ENCODE measurements at places on chromosomes 12 and 14.
A peak's percentile ranks its signal among the peaks of the same experiment; 100 is the strongest.

- DNase-seq, result no peak
Measured at GRCh38 chr12:81968421-81968820, 209.3 kb upstream of the PPFIA2 start.

DNA sequence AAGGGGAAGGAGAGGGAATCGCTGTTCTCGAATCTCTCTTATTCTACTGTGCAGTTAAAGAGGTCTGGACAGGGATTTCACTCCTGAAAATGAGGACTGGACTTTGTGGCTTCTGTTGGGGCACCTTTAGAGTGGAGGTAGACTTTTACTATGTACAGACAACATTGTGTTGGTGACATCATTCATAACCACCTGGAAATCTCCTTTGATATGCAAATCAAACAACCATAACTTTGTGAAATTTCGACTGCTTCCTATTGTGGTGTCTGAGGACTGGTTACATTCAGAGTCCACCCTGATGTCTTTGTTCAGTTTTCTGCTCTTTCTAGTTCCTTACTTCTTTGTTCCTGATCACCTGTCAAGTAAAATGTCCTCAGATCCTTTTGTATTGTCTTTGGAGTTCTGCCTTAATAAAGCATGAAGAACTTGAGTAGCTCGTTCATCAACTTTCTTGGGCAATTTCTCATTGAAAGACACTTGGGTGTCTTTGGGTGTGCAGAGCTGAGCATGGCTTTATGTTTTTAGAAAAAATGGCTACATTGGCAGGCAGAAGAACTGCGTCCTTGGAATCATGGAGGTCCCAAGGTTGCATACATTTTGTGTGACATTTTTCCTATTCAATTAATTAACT, 29.8 kb downstream of the LRRK2 start:
- no peak for DNase-seq

DNA sequence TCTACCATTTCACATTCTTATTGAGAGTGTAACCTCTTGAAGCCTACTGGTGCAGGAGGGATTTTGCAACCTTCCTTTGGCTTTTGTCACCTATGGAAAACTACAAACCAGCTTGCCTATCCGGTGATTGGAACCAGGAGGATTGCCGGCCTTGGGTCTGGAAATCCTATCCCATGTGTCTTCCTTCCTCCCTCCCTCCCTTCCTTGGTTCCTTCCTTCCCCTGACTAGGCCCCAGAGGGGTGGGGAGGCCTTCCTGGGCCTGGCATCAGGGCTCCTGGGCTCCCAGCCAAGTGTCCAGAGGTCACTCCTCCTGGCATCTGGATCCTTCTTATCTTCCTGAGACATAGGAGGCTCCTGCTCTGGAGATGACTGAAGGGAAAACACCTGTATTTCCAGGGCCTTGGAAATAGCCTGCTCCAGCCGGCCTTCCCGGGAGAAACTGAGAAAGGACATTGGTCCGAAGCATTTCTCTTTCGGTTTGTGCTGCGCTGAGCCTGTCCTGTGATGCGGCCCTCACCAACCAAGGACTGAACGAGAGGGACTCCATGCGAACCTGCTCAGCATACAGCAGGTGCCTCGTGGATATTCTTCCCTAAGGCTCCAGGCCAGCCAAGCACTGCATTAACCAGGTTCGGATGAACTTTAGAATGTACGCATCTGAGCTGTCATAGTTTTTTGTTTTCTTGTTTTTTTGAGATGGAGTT, 43.4 kb downstream of the PSMA6 start:
- no peak for DNase-seq

DNA sequence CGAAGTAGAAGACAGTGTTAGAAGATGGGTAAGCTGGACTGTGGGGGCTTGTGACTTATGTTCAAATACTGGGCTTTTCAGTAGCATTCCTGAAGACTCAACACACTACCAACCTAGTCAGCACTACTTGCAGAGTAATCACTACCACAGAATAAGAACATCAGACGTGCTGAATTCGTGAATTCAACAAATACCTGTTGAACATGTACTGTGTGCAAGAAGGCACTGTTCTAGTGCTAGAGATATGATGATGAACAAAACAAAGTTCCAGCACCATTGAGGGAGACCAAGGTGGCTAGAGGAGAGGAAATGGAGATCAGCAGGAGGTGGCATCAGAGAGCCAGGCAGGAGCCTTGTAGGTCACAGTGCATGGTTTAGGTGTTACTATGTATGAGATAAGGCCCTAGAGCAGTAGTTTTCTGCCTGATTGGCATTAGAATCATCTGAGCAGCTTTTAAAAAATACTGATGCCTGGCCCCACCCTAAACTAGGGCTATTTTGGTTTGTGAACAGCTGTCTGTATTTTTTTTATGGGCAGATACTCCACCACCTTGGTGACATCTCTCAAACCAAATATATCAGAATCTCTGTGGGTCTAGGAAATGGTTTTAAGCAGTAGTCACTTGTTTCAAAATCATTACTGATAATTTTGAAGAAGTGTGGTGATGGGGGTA, 26.8 kb downstream of the FERMT2 start:
- no peak for DNase-seq

DNA sequence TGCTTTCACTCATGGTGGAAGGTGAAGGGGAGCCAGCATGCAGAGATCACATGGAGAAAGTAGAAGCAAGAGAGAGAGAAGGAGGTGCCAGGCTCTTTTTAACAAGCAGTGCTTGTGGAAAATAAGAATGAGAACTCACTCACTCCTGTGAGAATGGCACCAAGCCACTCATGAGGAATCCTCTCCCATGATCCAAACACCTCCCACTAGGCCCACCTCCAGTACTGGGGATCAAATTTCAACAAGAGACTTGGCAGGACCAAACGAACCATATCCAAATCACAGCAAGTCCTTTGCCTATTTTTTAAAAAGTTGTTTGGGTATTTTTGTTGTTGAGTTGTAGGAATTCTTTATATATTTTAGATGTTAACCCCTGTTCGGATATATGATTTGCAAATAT, 245.9 kb upstream of the ARID2 start:
- DNase-seq, result peak; percentile 2

GRCh38 chr12:93380480-93381121, 2.9 kb downstream of the NUDT4 start:
- no peak for DNase-seq

GRCh38 chr12:21940549-21941505, at the start of gene ABCC9:
ABCC9 (minus strand) TSS chr12:21941426; CDS start chr12:21936674, 4,752 bp downstream.
- DNase-seq, result no peak

- DNase-seq, result no peak
Measured at GRCh38 chr12:108551535-108551934, 9.4 kb downstream of the SART3 start.

GRCh38 chr12:34402228-34402898, 380.1 kb downstream of the ALG10 start:
- DNase-seq, result no peak

DNA sequence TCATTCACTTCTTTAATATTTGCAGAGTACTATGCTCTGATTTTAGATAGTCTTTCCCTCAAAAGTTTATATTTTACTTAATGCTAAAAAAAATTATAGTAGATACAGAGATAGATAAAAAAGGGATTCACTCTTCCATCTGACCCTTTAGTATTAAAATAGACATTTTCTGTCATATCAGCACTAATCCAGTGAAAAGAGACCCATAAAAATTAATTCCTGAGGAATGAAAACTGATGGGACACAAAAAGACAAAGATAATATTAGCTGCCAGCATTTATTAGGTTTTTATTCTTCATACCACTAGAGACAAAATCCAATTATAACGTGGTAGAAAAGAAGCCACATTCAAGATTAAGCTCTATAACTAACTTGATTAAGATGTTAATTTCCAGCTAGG, 45.3 kb downstream of the SOS2 start:
- DNase-seq, result no peak

GRCh38 chr14:70828188-70828587, 18.9 kb upstream of the MAP3K9 start:
- no peak for DNase-seq
